ENCODE measurements at places on chromosomes 2 and 18.
A peak's percentile ranks its signal among the peaks of the same experiment; 100 is the strongest.

GRCh38 chr18:23718243-23718720 is 29.0 kb downstream of the LAMA3 start:
- DNase-seq: no peak

GRCh38 chr2:152743002-152743401 is 24.6 kb downstream of the ARL6IP6 start:
- no peak for DNase-seq

- no peak for DNase-seq
Measured at GRCh38 chr18:44789710-44790109, 109.0 kb downstream of the SETBP1 start.

DNA sequence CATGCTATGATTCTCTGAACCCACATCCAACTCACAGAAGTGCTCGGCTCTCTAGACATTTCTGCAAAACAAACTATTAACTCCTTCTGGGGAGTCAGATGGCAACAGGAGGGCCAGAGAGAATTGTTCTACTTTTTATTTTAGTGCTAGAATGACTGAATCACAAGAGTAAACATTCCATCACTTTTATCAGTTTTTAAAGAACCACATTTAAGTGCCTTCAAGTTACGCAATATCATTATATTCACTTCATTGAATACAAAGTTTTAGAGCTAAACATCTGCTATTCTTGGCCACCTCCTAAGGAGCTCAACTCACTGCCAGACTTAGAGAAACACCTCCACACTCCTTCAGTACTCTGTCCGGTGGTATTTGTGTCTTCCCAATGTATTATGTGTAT is 22.4 kb downstream of the B4GALT6 start:
- DNase-seq: no peak

DNA sequence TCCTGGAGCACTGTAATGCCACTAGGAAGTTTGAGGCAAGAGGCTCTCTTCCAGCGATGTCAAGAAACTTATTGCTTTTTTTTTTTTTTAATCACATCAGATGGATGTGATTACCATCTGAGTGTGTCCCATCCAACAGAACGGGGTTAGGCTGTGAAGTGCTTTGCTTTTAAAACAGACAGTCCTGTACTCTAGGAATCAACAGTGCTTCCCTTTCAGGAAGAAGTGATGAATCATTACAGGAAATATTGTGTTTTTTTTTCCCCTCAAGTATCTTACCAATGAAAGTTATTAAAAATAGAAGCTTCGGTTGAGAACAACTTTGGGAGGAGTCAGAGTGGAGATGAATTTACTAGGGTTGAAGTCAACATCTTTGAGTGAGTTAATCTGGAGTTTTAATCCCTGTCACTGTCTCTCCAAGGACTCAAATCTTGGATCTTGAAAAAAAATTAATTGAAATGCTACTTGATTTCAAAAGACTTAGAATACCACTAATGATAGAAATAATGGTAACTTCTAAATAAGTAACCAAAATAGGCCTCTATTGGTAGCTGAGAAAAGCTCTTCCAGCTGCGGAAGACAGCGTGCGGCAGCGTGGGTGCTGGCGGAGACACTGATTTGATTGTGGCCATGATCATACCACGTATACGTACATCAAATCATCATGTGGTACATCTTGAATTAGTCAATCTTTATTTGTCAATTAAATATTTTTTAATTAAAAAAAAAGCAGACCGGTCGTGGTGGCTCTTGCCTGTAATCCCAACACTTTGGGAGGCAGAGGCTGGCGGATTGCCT is 45.5 kb downstream of the GATA6 start:
- DNase-seq: no peak

- no peak for DNase-seq
Measured at GRCh38 chr2:239152916-239153305, 247.9 kb downstream of the HDAC4 start.

DNA sequence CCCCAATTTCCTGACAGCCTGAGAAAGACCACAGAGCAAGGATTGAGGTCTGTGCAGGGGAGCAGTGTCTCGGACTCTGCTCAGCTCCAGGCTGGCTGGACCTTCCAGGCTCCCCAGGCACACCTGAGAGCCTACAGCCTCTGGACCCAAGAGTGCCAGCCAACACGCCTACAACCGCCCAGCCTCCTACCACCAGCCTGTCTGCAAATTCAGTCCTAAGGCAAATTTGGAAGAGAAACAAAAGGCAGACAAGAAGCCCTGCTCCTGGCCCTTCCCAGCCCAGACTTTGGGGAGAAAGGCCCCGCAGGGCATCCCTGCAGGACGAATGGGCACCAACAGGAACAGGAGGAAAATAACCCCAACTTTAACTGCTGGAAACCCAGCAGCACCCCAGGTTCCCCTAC is 1.9 kb downstream of the HS6ST1 start:
- peak; percentile 47 for DNase-seq

GRCh38 chr2:160911258-160911657 is 249.0 kb upstream of the TANK start:
- no peak for DNase-seq

GRCh38 chr2:11011359-11011758 is 99.6 kb downstream of the KCNF1 start:
- DNase-seq: peak; percentile 21

GRCh38 chr2:210157526-210157925 is 13.7 kb downstream of the KANSL1L start:
- DNase-seq: no peak

DNA sequence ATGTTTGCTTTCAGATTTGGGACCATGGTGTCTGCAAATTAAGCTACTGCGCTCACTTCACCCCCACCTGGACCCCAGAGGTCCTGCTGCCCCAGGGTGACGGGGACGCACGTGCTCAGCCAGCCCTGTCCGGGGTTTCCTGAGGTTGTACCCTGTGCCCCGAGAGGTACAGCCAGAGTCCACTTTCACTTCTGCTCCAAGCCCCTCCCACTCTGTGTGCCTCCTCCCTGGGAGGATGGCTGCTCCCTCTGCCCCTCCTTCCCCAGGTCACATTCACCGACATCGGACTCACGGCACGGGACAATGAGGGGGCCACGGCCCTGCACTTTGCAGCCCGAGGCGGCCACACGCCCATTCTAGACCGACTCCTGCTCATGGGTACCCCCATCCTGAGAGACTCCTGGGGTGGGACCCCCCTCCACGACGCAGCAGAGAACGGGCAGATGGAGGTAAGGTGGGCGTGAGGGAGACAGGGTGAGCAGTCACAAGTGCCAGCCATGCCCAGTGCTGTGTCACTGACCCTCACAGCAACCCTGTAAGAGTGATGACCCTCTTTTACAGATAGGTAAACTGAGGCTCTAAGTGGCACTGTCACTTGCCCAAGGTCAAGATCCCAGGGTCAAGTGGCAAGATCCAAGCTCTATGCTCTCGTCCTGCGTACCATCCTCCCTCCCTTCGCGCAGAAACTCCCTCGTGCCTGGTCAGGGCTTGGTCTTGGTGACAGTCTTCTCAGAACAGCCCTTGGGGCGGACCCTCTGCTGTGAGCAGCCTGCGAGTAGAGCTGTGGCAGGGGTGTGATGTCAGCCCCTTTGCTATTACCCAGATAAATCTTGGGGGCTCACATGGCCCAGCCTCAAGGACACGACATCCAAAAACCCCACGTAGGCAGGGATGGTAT is 7.6 kb downstream of the ESPNL start:
- DNase-seq: no peak

- no peak for DNase-seq
Measured at GRCh38 chr2:226868331-226869162, 32.7 kb downstream of the RHBDD1 start.

GRCh38 chr2:238362626-238363025 is 42.3 kb downstream of the TRAF3IP1 start:
- DNase-seq: no peak

- no peak for DNase-seq
Measured at GRCh38 chr18:58860747-58861231, 3.9 kb upstream of the ZNF532 start.

- no peak for DNase-seq
Measured at GRCh38 chr2:192159736-192160135, 35.0 kb downstream of the TMEFF2 start.

- no peak for DNase-seq
Measured at GRCh38 chr18:56637711-56638231, 621 bp downstream of the TXNL1 start.

GRCh38 chr2:236505648-236506047 is 64.0 kb upstream of the ACKR3 start:
- DNase-seq: no peak

DNA sequence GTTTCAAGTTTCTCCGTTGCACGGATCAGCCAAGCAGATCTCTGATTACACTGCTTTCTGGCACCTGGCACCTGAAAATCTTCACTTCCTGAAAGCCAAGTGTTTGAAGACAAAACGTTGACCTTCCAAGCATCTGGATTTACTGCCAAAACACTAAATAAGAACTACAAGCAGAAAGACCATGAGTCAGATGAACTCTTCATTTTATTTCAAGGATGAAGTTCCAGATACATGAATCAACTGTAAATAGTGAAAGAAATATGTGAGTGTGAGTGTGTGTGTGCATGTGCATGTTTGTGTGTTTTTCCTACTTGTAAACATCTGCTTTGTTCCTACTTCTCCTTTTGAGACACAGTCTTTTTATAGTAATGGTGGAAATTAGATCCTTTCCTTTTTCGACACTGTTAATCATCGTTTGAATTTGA is 60.0 kb upstream of the DTNA start:
- no peak for DNase-seq

GRCh38 chr2:224551693-224552092 is 33.5 kb downstream of the CUL3 start:
- no peak for DNase-seq

DNA sequence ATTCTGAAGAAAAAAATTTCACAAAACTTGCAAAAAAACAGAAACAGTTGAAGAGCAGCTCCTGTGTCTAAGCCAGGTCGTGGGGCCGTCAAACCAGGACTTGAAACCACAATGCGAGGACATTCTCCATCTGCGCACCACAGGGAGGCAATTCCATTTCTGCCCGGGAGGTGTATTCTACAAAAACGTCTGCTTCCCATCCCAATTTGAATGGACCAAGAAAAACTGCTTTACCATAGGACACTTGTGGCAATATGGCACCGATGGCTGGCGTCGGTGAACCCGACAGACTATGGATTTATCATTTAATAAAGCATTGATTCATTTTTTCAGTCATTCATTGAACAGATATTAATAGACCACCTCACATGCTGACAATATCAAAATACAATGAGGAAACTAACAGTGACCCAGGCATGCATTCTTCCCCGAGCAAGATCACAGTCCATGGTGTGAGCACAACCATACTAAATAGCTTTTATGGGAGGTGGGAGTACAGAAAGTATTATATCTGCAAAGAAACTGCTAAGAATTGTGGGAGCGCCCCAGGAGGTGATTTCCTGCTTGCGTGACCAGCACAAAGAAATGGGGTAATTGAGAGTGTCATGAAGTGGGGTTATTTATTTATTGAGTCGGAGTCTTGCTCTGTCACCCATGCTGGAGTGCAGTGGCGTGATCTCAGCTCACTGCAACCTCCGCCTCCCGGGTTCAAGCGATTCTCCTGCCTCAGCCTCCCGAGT is 10.5 kb upstream of the ZAP70 start:
- peak; percentile 38 for DNase-seq

DNA sequence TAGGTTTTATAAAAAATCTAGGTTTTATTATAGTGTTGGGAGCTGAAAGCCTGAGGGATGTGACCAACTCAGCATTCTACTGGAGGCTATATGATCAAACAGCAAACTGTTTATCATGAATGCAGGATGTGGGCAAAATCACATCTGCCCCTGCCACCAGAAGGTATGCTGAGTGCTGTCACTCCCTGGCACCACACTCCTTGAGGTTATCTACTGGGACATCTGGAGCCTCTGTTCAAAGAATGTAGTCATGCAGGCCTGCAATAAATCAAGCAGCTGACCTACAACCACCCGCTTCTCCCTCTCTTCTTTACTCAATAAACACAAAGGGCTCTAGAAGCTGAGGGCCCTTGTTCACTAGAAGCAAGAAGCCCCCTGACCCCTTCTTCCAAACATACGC is 328.4 kb upstream of the DDX18 start:
- no peak for DNase-seq

DNA sequence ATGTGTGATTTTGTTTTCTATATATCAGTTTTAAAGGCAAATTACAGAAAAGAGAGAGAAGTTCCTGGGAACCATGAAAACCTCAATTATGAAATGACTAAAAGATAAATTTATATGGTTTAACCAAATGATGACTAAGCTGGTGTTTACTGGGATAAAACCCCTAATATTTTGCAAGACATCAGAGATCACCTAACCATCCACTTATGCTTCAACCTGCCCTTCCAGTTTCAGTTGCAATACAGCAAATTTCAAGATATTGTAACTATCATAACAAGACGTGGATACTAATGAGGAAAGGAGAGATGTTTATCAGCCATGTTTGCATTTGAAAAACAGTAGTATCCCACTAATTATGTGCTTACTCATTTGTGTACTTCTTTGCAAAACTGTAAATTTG is 108.2 kb downstream of the GAREM1 start:
- DNase-seq: no peak

DNA sequence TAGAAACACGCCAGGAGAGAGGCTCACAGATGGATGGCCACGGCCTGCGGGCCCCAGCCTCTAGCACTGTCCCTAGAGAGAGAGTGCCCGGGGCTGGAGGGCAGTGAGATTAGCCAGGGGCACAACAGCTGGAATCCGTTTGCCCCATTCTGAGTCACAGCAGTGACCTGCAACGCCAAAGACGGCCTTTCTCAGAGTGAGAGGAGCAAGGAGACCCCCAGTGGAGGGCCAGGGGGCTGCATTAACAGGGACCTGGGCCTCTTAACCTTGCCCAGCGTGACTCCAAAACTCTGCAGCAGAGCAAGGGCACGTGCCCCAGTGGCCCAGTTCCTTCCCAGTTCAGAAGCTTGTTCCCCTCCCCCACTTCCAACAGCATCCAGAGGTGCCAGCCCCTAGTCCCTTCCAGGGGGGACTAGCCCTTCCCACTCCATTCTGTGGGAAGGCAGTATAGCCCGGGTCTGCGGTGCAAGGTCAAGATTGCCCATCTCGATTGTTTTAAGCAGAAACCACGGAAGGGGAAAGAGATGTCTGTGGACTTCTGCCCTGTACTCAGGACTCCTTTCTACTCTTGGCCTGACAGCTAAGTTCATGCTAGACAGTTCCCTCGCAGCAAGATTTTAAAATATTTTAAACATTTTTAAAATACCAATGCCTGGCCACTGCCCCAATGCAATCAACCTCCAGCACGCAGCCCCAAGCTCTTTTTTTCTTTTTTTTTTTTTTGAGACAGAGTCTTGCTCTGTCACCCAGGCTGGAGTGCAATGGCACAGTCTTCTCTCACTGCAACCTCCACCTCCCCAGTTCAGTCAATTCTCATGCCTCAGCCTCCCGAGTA is 50.9 kb upstream of the BIN1 start:
- DNase-seq: peak; percentile 48

- no peak for DNase-seq
Measured at GRCh38 chr2:144430722-144431391, 89.1 kb downstream of the ZEB2 start.

GRCh38 chr2:128615571-128615970 is 296.9 kb upstream of the HS6ST1 start:
- DNase-seq: no peak
